ENCODE measurements at places on chromosomes 5 and 9. TPM values are rescaled to one million over a fixed set of nuclear protein-coding genes. Genes with fewer than 3 reads are reported as not detected.

The ZNF883 gene
- polyA plus RNA-seq, result 0.13 TPM

The POLR3G gene
- polyA plus RNA-seq, result 1.2 TPM

The WNT8A gene
- not detected for polyA plus RNA-seq

The CTXN3 gene
- polyA plus RNA-seq, result not detected

The PRRC1 gene
- 21.4 TPM for polyA plus RNA-seq

The ADAMTSL2 gene
- polyA plus RNA-seq, result 11.6 TPM

The SPDL1 gene
- 0.89 TPM for polyA plus RNA-seq

The MRNIP gene
- polyA plus RNA-seq, result 7.1 TPM

The C9orf85 gene
- 3.6 TPM for polyA plus RNA-seq

The DNLZ gene
- 7.1 TPM for polyA plus RNA-seq

The NUTM2F gene
- not detected for polyA plus RNA-seq

The RNF183 gene
- polyA plus RNA-seq, result not detected

The GPR151 gene
- not detected for polyA plus RNA-seq

The ADAMTSL1 gene
- polyA plus RNA-seq, result 0.31 TPM

The NDUFB6 gene
- polyA plus RNA-seq, result 36.3 TPM

The KLF4 gene
- polyA plus RNA-seq, result 1.1 TPM

The PCSK5 gene
- 0.71 TPM for polyA plus RNA-seq

The TSSK1B gene
- not detected for polyA plus RNA-seq
